ENCODE measurements at places on chromosomes 5 and 9. TPM values are rescaled to one million over a fixed set of nuclear protein-coding genes. Genes with fewer than 3 reads are reported as not detected.
A peak's percentile ranks its signal among the peaks of the same experiment; 100 is the strongest.

DNA sequence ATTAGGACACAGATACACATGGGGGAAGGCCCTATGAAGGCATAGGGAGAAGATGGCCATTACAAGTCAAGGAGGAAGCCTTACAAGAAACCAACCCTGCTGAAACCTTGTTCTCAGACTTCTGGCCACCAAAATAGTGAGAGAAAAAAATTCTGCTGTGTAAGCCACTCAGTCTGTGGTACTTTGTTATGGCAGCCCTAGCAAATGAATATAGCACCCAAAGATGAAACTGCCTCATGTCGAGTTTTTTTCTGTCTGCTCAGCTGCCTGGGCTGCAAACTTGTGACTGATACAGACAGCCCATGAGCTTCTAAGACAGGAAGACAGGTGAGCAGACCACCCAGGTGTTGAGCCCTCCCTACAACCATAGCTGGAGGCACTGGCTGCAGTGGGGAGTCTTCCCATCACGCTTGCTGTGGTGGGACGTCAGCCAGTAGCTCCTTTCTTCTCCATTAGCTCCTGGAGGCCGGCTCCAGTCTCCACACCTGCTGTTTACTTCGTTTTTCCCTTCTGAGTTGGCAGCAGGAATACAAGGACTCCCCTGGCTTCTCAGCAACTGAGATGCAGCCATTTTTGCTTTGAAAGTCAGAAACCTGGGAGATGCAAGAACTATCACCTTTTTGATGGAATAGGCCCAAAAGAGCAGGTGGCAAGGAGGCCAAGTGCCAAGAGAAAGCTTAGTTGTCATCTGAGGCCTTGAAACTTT is 164.9 kb downstream of the SEMA6A start:
- no peaks in the 10 kb centered on the region for H3K4me1 ChIP-seq
- H3K4me3 ChIP-seq: no peak overlapping the region
- H3K27ac ChIP-seq: no peak overlapping the region

- no peak overlapping the region for H3K27ac ChIP-seq
- no peak overlapping the region for H3K4me3 ChIP-seq
- peaks cover 17% of the 10 kb centered on the region for H3K27me3 ChIP-seq
- H3K4me1 ChIP-seq: no peaks in the 10 kb centered on the region
Measured at GRCh38 chr5:556909-557441, 32.7 kb upstream of the SLC9A3 start.

- DNase-seq: no peak
- no peak overlapping the region for H3K4me3 ChIP-seq
- no peaks in the 10 kb centered on the region for H3K27me3 ChIP-seq
- no peak overlapping the region for H3K27ac ChIP-seq
- no peaks in the 10 kb centered on the region for H3K36me3 ChIP-seq
Measured at GRCh38 chr5:148986636-148987035, 76.2 kb downstream of the SH3TC2 start.

- H3K36me3 ChIP-seq: no peaks in the 10 kb centered on the region
- H3K27ac ChIP-seq: no peak overlapping the region
- no peak for DNase-seq
Measured at GRCh38 chr9:254516-254915, 39.9 kb downstream of the DOCK8 start.

GRCh38 chr9:128192601-128193371 is 1.4 kb upstream of the CIZ1 start:
- peaks cover 10% of the 10 kb centered on the region for H3K4me1 ChIP-seq
- H3K27ac ChIP-seq: no peak overlapping the region
- peaks cover 10% of the 10 kb centered on the region for H3K36me3 ChIP-seq
- no peaks in the 10 kb centered on the region for H3K27me3 ChIP-seq
- peak overlapping the region; percentile 13 for H3K4me3 ChIP-seq
- DNase-seq: peak; percentile 60

GRCh38 chr5:9419794-9420193 is 126.1 kb downstream of the SEMA5A start:
- no peaks in the 10 kb centered on the region for H3K27me3 ChIP-seq
- no peak overlapping the region for H3K4me3 ChIP-seq
- H3K27ac ChIP-seq: no peak overlapping the region
- H3K4me1 ChIP-seq: no peaks in the 10 kb centered on the region
- DNase-seq: no peak

DNA sequence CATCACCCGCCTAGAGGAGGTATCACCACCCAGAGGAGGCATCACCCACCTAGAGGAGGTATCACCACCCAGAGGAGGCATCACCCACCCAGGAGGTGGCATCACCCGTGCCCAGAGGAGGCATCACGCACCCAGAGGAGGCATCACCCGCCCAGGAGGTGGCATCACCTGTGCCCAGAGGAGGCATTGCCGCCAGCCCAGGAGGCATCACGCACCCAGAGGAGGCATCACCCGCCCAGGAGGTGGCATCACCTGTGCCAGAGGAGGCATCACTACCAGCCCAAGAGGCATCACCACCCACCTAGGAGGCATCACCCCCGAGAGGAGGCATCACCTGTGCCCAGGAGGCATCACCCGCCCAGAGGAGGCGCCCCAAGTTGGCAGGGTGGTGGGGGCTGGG is 2.6 kb downstream of the NOTCH1 start:
- H3K4me1 ChIP-seq: peaks cover 18% of the 10 kb centered on the region
- no peaks in the 10 kb centered on the region for H3K27me3 ChIP-seq
- H3K27ac ChIP-seq: no peak overlapping the region
- no peak overlapping the region for H3K4me3 ChIP-seq
- peaks cover 13% of the 10 kb centered on the region for H3K36me3 ChIP-seq

DNA sequence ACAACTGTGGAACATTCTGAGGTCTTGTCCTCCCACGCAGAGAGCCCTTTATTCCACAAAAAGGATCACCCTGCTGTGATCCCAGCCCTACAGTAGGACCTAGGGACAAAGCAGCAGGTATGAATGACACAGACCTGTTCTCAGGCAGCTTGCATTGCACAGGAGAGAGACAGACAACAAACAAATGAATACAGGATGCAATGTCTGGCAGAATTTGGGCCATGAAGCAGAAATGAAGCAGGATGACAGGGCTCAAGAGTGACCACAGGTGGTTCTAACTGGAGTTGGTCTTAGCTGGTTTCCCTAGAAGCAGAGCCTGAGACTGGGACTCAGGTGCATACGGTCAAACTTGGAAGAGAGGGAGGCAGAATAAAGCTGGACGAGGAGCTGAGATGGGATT is 388.8 kb downstream of the CDK5RAP2 start:
- no peak overlapping the region for H3K27ac ChIP-seq
- no peaks in the 10 kb centered on the region for H3K36me3 ChIP-seq
- H3K27me3 ChIP-seq: no peaks in the 10 kb centered on the region
- H3K4me1 ChIP-seq: no peaks in the 10 kb centered on the region
- no peak overlapping the region for H3K4me3 ChIP-seq

DNA sequence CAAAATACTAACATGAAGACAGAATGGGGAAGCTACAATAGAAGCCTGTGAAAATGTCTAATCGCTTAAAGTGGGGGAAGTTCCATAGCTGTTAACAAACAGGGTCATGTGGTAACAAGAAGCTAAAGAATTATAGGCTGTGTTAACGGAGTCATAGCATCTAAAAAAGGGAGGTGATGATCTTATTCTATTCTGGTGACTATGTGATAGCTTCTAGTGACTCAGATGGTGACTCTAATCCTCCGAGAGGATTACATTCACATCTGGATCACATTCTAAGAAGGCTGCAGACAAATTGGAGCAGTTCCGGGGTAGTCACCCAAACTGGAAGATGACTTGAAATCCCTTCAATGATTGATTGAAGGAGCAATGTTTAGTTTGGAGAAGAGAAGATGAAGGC is 142.1 kb downstream of the LIFR start:
- H3K4me3 ChIP-seq: no peak overlapping the region
- H3K4me1 ChIP-seq: peaks cover 2% of the 10 kb centered on the region
- H3K36me3 ChIP-seq: no peaks in the 10 kb centered on the region
- peak; percentile 53 for DNase-seq
- peaks cover 16% of the 10 kb centered on the region for H3K27me3 ChIP-seq
- no peak overlapping the region for H3K27ac ChIP-seq

GRCh38 chr9:12718482-12719026 is 25.4 kb downstream of the TYRP1 start:
- no peak overlapping the region for H3K4me3 ChIP-seq
- H3K27me3 ChIP-seq: no peaks in the 10 kb centered on the region
- no peak overlapping the region for H3K27ac ChIP-seq
- H3K4me1 ChIP-seq: no peaks in the 10 kb centered on the region
- peak; percentile 44 for DNase-seq
- no peaks in the 10 kb centered on the region for H3K36me3 ChIP-seq

DNA sequence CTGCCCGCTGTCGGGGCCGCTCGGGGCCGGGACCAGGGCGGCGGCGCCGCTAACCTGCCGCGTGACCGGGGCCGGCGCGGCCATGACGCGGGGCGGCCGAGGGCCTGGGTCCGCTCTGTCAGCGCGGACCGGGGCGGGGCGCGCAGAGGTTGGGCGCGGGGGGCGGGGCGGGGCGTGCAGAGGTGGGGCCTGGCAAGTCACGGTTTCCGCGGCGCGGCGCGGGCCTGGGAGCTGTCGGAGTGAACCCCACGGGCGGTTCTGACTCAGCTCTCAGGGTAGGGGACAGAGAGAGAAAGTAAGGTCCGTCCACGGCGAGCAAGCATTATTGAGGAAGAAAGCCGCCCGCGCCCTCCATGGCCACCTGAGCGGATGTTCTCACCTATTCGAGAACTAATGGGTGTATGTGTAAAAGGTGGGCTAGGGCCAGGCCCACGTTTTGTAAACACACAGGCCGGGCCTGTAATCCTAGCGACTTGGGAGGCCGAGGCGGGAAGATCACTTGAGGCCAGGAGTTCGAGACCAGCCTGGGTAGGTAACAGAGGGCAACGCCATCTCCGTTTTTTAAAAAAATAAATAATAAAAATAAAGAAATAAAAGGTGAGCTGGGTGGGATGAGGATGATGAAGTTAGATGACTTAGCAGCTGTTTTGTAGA is at the start of gene PRXL2C:
PRXL2C (minus strand) TSS at position 120 of the 654 bp plus-strand sequence; CDS start at position 84, 36 bp downstream.
- no peaks in the 10 kb centered on the region for H3K4me1 ChIP-seq
- peak; percentile 52 for DNase-seq
- peak within 1 kb of the TSS; percentile 45 for H3K27ac ChIP-seq
- peak within 1 kb of the TSS; percentile 61 for H3K4me3 ChIP-seq
- no peaks in the 10 kb centered on the region for H3K27me3 ChIP-seq

Gene SREK1IP1
- 3.3 TPM for polyA plus RNA-seq

DNA sequence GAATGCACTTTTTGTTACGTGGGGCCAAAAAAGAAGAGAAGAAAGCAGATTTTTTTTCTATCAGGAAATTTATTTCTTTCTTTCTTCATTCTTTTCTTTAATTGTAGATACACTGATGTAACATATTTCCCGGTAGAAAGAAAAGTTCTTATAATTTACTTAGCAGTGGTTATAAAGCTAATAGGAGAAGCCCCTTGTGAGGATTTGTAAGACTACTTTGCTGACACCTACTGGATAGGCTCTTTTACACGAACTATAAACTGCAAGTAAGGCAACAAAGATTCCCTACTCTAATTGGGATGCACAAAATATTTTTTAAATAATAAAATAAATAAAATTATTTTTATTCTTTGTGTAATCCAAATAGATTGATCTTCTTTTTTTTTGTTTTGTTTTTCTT is 284.4 kb downstream of the DNAH5 start:
- H3K27me3 ChIP-seq: no peaks in the 10 kb centered on the region
- no peak overlapping the region for H3K4me3 ChIP-seq
- peak; percentile 70 for DNase-seq
- H3K4me1 ChIP-seq: peaks cover 10% of the 10 kb centered on the region

DNA sequence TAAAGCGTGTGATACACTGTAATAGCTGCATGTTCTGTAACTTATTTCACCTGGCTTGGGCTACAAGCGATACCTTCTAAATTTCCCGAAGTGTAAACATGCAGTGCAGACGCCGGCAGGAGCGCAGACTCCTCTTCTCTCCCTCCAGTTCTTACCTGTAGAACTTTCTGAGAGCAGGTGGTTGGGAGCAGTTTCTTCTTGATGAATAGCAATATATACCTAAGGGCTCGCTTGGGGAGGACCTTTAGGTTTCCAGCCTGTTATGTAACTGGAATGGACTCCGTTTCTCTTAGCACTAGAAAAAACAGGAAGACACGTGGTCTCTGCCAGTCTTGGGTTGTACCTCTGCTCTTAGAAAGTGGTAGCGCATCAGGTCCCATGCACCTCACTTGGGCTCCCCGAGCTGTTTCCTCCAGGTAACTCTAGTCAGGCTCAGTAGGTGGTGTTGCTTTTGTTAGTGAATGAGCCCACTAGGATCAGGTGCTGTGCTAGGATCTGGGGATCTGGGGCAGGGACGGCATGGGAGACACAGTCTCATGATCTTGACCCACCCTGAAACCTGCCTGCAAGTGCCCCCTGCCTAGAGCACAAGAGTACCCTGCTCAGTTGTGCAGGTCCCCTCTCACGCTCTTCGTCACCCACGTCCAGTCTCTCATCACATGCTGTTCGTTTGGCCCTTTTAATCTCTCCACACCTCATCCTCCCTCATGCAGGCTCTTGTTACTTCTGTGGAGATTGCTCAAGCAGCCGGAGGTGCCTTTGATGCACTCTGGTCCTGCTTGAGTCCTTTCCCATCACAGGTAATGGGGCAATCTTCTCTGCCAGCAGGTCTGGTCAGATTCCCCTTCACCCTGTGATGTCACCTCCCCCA is 2.8 kb downstream of the TENT4A start:
- H3K36me3 ChIP-seq: no peaks in the 10 kb centered on the region
- peak overlapping the region; percentile 89 for H3K4me3 ChIP-seq
- no peak overlapping the region for H3K27ac ChIP-seq
- H3K27me3 ChIP-seq: no peaks in the 10 kb centered on the region

DNA sequence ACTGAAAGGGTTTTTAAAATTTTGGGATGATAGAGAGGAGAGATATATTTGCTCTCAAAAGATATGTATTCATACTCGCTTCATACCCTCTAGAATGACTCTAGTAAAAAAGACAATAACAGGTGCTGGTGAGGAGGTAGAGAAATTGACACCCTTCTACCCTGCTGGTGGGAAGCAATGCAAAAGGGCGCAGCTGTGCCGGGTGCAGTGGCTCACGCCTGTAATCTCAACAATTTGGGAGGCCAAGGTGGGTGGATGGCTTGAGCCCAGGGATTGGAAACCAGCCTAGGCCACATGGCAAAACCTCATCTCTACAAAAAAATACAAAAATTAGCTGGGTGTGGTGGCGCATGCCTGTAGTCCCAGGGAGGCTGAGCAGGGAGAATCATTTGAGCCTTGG is 33.9 kb upstream of the NXNL2 start:
- no peak for DNase-seq
- H3K4me1 ChIP-seq: no peaks in the 10 kb centered on the region
- no peaks in the 10 kb centered on the region for H3K36me3 ChIP-seq
- no peaks in the 10 kb centered on the region for H3K27me3 ChIP-seq
- no peak overlapping the region for H3K4me3 ChIP-seq
- H3K27ac ChIP-seq: no peak overlapping the region

- DNase-seq: no peak
- peaks cover 5% of the 10 kb centered on the region for H3K4me1 ChIP-seq
- H3K36me3 ChIP-seq: no peaks in the 10 kb centered on the region
- no peak overlapping the region for H3K27ac ChIP-seq
Measured at GRCh38 chr5:178074266-178074952, 38.9 kb upstream of the N4BP3 start.

DNA sequence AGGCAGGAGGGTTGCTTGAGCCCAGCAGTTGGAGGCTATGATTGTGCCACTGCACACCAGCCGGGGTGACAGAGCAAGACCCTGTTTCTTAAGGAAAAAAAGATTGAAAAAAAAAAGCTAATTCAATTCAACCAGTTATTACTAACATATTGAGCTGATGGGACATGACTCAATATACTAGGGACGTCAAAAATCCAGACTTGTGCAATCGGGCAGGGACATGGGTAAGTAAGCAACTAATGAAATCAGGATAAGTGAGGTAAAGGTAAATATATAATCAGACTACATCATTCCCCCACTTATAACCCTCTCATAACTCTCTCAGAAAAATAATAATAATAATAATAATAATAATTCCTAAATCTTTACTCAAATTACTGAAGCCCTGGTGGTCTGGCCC is 975 bp upstream of the HAVCR1 start:
- no peaks in the 10 kb centered on the region for H3K4me1 ChIP-seq
- no peak overlapping the region for H3K27ac ChIP-seq
- H3K27me3 ChIP-seq: no peaks in the 10 kb centered on the region

Data from IMR-90 (cell line).